ENCODE measurements at places on chromosomes 13 and 19.

GRCh38 chr19:45187421-45188100 is 9.0 kb downstream of the BLOC1S3 start:
- DNase-seq = peak; percentile 15

GRCh38 chr19:46728693-46729339 is 11.9 kb upstream of the PRKD2 start:
- DNase-seq = peak; percentile 69

- no peak for DNase-seq
Measured at GRCh38 chr13:74732736-74733385, 598.7 kb upstream of the KLF12 start.

GRCh38 chr19:49150106-49150943 is 4.9 kb downstream of the HRC start:
- peak; percentile 82 for DNase-seq

GRCh38 chr19:4776436-4777211 is 14.9 kb upstream of the FEM1A start:
- no peak for DNase-seq

DNA sequence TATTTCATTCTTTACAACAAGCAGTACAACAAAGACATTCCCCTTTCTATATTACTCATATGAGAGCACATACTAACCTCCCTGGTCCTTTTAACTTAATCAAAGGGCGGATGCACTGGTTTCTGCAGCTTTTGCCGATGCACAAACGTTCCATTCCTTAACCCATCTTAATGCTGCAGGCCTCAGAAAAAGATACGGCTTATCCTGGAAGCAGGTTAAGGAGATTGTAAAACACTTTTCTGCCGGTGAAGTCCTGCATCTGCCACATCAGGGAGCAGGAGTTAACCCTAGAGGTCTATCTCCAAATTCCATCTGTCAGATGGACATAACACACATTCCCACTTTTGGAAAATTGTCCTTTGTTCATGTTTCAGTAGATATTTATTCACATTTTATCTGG is 11.5 kb upstream of the ZNF814 start:
- no peak for DNase-seq

GRCh38 chr19:2419754-2420153 is 7.6 kb downstream of the TIMM13 start:
- no peak for DNase-seq

DNA sequence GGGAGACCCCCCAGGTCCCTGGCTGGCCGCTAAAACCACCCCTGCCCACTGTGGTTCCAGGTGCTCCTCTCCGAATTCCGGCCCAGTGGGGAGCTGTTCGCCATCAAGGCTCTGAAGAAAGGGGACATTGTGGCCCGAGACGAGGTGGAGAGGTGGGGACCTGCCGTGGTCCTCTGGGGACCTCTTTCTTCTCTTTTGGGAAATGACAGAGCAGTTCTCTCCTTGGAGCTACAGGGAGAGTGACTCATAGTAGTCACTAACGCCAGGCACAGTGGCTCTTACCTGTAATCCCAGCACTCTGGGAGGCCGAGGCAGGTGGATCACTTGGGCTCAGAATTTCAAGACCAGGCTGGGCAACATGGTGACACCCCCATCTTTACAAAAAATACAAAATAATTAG is 7.3 kb downstream of the PTGER1 start:
- DNase-seq = no peak

- DNase-seq = no peak
Measured at GRCh38 chr13:80850771-80851170, 509.8 kb upstream of the SPRY2 start.

GRCh38 chr19:29871143-29871542 is 59.4 kb downstream of the CCNE1 start:
- DNase-seq = no peak

GRCh38 chr19:43623889-43624670 is 4.7 kb upstream of the ZNF428 start:
- DNase-seq = no peak

GRCh38 chr19:9407827-9408226 is 27.5 kb downstream of the ZNF266 start:
- no peak for DNase-seq

GRCh38 chr13:35470671-35471661 is 5.5 kb downstream of the MAB21L1 start:
- DNase-seq = peak; percentile 32

DNA sequence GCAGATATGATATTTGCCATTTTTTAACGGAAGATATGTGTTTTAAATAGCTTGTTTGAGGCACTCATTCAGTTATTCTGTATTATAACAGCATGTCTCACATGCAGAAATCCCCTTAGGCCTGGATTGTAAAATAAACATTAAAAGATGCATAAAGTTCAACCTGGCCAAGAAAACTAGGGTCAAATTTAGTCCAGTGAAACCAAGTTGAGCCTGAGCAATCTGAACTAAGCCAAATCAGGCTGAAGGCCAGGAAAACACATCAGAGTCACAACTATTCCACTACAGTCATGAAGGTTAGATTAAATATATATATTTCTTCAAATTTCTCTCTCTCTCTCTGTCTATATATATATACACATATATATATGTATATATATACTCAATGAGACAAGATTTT is 504.8 kb downstream of the SLITRK1 start:
- peak; percentile 32 for DNase-seq

- DNase-seq = no peak
Measured at GRCh38 chr13:36014763-36015162, 116.4 kb downstream of the DCLK1 start.

DNA sequence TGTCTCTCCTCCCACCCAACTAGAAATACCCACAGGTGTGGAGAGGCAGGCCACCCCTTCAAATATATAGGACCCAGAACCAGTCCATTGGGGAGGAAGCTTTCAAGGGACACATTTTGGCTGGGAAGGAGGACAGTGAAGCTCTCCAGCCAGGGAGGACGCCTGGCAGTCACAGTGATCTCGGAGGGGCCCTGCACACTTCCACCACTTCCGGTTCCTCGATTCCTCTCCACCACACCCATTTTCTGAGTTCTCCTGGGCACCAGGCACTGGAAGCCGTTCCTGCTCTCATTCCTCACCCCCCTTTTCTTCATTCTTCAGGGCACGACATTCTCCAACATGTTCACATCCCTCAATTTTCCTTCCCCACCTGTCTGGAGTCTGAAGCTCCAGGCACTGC is 30.4 kb upstream of the CEACAM21 start:
- no peak for DNase-seq

DNA sequence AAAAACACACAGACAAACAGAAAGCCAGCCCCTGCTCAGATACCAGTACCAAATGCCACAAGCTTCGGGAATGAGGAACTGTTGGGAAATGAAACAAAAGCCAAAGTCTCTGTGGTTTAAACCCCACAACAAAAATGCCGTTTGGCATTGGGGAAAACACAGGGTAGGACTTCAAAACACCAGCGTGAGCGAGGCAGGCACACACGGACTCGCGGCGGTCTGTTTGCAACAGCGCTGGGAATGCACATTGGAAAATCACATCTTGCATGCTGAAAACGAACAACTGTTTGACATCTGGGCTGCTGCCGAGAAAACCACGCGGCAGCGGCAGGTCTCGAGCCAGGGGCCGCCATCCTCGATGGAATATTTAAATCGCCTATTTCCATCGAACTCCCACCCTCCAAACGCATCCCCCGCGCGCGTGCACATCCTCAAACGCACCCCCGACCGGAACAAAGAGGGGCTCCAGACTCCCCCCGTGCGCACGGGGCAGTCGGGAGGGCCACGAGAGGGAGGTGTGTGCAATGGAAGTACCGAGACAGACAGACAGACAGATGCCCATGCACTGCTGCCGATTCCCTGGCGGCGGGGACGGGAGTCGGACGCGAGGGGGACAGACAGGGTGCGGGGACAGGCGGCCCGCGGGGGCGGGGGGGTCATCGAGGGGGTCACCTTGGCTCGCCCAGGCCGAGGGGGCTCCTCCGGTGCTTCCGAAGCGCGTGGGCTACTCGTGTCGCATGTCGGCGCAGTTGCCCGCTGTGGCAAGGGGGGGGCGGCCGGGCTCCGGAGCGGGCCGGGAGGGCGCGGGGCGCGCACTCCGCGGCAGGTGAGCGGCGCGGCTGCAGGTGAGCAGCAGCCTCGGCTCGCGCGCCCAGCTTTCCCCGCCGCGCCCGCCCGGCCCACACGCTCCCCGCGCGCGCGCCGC is at the start of gene GPR12:
Gene GPR12, minus strand, starts transcription at position 880 of the 925 bp plus-strand sequence. CDS start 959 bp downstream, outside the sequence.
- peak; percentile 10 for DNase-seq

DNA sequence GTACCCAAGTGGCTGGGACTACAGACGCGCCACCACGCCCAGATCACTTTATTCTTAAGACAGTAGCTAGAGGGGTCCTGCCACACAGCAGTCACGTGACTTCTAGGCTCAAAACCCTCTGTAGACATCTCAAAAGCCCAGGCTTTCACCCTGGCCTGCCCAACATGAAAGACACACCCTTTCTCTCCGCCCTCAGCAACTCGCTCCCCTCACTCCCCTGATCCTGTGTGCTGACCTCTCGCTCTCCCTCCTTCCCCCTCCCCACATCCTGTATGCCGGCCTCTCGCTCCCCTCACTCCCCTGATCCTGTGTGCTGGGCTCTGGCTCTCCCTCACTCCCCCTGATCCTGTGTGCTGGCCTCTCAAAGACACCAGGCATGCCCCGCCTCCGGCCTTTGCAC is 77.4 kb downstream of the SLC15A1 start:
- DNase-seq = no peak

- DNase-seq = peak; percentile 52
Measured at GRCh38 chr19:45186509-45187334, 8.1 kb downstream of the BLOC1S3 start.

GRCh38 chr19:54160182-54160811 is 776 bp upstream of the LENG1 start:
- DNase-seq = peak; percentile 32

DNA sequence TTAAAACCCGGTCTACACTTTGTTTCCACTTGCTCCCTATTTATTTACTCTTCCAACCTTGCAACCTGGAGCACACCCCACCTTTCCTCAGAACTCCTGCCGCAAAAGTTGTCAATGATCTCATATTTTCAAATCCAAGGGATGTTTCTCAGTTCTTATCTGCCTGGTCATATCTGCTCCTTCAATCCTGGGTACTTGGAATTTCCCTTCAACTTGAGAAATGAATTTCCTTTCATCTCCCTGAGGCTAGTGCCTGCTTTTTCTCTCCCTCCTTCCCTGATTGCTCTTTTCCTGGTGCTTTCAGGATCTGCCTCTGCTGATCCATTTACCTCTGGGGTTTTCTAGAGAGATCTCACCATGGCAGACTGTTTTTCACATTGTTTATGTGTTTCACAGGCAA is 154.8 kb upstream of the IRS2 start:
- no peak for DNase-seq

GRCh38 chr13:104954210-104954609 is 1581.3 kb downstream of the EFNB2 start:
- DNase-seq = peak; percentile 58

DNA sequence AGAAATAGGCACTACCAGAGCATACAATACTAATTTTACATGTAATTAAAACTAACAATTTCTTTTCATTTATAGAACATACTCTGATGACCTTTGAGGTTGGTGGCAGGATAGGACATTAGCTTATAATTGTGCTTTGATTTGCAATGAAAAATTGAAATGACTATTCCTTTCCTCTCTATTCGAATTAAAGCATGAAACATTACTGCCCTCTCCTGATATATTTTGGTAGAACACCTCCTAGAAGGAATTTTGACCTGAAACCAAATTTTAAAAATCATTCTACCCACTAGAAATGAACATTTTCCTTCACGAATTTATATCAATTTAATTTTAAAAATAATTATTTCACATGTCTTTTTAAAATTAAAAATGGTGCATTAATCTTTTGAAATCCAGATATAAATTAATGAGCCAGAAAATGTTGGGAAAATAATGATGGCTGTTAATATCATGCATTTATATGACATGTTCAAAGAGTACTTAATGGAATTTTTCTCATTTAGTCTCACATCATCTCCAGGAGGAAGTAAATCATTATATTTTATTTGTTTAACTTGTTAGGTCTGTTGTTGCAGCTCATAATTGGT is 556.3 kb upstream of the ARGLU1 start:
- DNase-seq = peak; percentile 10

- DNase-seq = peak; percentile 11
Measured at GRCh38 chr19:41691268-41691970, 3.3 kb upstream of the CEACAM7 start.

DNA sequence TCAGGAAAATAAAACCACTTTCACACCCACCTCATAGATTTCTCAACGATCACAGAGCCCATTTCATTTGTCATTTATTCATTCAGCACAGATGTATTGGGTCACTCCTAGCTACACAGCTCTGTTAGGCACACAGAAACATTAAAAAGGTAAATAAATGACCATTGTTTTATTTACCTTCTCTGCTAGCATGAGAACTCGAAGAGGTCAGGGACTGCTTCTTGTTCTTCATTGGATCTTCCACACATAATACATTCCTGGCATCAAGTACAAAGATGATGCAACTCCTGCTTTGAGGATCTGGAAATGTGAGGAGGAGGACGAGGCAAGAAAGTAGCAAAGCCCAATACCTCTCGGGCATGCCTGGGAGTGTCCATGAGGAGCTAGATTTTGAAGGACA is 168.1 kb downstream of the RBM26 start:
- no peak for DNase-seq

DNA sequence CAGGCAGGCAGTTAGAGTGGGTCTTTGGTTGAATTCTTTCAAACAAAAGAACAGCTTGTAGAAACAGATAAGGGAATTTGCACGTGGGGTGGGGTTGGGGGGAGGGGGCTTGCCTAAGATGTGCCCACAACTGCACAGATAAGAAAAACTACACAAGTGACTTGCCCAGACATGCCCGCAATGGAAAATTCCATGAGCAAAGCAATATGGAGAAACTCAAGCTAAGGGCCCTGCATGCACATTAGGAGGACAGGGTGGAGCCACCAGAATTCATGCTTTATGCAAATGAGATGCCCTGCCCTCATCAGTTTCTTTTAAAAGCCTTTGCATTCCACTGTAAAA is 755.6 kb upstream of the MIR17HG start:
- DNase-seq = peak; percentile 1

GRCh38 chr13:33193428-33193974 is 92.1 kb downstream of the STARD13 start:
- DNase-seq = peak; percentile 78

GRCh38 chr13:51479199-51479523 is 26.3 kb upstream of the INTS6 start:
- DNase-seq = peak; percentile 78

Data from cardiac fibroblast (primary cell).